Activated CD4-positive, alpha-beta memory T cell treated with anti-CD3 and anti-CD28 coated beads, Interleukin-2, amount 10 ng/mL, durations not matched to agents 7 days and 5 days (primary cell): ENCODE measurements at places on chromosomes 2 and 18. TPM values are rescaled to one million over a fixed set of nuclear protein-coding genes. Genes with fewer than 3 reads are reported as not detected.
A peak's percentile ranks its signal among the peaks of the same experiment; 100 is the strongest.

- no peak overlapping the region for H3K4me3 ChIP-seq
- no peak for DNase-seq
- H3K27me3 ChIP-seq, result no peaks in the 10 kb centered on the region
- no peak overlapping the region for H3K27ac ChIP-seq
- H3K4me1 ChIP-seq, result no peaks in the 10 kb centered on the region
- H3K36me3 ChIP-seq, result no peaks in the 10 kb centered on the region
Measured at GRCh38 chr2:119485336-119486110, 38.8 kb downstream of the SCTR start.

RABL2A gene
- total RNA-seq, result 14.1 TPM

DNA sequence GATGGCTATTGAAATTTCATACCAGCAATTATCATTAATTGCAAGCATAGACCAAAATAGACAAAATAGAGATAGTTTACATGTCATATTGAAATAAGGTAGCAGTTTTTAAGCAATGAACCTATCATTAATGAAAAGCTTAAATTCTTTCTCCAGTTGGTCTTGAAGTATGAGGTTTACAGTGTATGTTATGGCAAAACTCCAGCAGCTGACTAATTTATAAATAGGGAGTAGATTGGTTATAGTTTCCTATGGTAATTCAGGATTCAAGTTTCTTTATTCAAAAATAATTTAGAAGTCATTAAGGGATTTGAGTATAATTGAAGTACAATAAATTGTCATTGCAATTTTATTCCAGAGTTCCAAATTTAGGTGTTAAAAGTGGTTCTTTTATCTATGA, 69.6 kb upstream of the COL5A2 start:
- no peaks in the 10 kb centered on the region for H3K36me3 ChIP-seq
- H3K27ac ChIP-seq, result no peak overlapping the region
- H3K4me1 ChIP-seq, result no peaks in the 10 kb centered on the region
- no peak overlapping the region for H3K4me3 ChIP-seq

NR4A2 gene
- 3.4 TPM for total RNA-seq

GRCh38 chr2:230455005-230455684, 39.1 kb downstream of the SP100 start:
- H3K27me3 ChIP-seq, result no peaks in the 10 kb centered on the region
- DNase-seq, result no peak
- peaks cover 98% of the 10 kb centered on the region for H3K36me3 ChIP-seq
- H3K27ac ChIP-seq, result no peak overlapping the region
- H3K4me1 ChIP-seq, result peaks cover 78% of the 10 kb centered on the region

- H3K4me1 ChIP-seq, result peaks cover 19% of the 10 kb centered on the region
- H3K36me3 ChIP-seq, result no peaks in the 10 kb centered on the region
- H3K4me3 ChIP-seq, result no peak overlapping the region
- DNase-seq, result no peak
Measured at GRCh38 chr2:232296776-232297525, 81.6 kb upstream of the ALPP start.

GRCh38 chr2:14557916-14558315, 74.6 kb upstream of the LRATD1 start:
- no peak overlapping the region for H3K27ac ChIP-seq
- DNase-seq, result no peak
- H3K36me3 ChIP-seq, result no peaks in the 10 kb centered on the region
- no peak overlapping the region for H3K4me3 ChIP-seq

DNA sequence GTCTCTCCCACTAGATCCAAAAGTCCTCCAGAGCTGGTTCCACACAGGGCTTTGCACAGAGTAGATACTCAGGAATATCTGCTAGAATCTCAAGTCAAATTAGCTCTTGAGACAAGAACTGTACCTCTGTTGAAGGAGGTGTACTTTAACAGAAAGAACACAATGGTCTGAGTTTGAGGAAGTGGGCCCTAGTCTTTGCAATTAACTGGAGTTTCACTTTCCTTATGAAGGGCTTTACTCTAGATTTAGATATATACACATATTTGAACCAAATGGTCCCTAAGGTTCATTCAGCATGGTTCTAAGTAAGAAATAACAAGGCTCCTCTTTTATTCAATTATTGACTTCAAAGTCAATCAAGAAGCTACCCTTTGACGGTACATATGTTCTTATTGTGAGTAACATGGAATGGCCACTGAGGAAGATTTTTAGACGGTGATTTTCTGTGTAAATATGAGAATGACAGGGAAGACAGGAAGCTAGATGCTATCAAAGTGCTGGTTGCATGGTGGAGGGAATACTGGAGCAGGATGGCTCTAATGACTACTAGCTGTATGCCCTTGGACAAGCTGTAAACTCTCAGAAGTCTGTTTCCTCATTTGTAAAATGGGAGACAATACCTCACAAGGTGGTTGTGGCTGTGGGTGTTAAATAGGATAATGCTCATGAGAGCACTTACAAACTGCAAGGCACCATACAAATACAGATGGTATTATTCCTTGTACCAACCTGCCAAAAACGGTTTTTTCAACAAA, 73.5 kb upstream of the SERTAD2 start:
- peaks cover 2% of the 10 kb centered on the region for H3K36me3 ChIP-seq
- H3K27me3 ChIP-seq, result no peaks in the 10 kb centered on the region
- H3K4me1 ChIP-seq, result peaks cover 50% of the 10 kb centered on the region
- no peak for DNase-seq

DNA sequence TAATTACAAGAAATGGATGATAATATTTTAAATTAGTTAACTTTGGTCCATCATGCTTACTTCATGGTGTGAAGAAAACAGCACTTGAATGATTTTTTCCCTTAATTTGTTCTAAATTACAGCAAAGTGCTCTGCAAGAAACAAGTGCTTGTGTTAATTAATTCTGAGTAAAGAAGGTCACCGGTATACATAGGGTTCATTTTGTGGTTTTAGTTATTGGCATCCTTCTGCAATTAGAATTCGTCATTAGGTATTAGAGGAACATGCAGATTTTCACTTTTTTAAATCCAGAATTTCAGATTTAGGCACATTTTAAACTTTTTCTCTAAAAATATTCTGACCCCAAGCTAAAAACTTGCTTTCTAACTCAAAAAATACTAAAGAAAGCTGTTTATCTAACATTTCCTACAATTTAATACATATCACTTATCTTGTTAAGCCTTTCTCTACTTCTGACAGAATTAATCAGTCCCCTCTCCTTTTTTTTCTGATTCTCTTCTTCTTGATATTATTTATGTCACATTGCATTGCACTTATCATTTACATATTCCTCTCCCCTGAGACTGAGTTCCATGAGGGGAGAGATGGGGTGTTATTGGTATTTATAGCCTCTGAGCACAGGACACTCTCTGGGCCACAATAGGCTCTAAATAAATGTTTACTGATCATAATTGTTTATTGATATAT, 129.2 kb downstream of the PLA2R1 start:
- H3K36me3 ChIP-seq, result no peaks in the 10 kb centered on the region
- peaks cover 5% of the 10 kb centered on the region for H3K27me3 ChIP-seq
- no peak for DNase-seq
- H3K27ac ChIP-seq, result no peak overlapping the region
- H3K4me3 ChIP-seq, result no peak overlapping the region

DNA sequence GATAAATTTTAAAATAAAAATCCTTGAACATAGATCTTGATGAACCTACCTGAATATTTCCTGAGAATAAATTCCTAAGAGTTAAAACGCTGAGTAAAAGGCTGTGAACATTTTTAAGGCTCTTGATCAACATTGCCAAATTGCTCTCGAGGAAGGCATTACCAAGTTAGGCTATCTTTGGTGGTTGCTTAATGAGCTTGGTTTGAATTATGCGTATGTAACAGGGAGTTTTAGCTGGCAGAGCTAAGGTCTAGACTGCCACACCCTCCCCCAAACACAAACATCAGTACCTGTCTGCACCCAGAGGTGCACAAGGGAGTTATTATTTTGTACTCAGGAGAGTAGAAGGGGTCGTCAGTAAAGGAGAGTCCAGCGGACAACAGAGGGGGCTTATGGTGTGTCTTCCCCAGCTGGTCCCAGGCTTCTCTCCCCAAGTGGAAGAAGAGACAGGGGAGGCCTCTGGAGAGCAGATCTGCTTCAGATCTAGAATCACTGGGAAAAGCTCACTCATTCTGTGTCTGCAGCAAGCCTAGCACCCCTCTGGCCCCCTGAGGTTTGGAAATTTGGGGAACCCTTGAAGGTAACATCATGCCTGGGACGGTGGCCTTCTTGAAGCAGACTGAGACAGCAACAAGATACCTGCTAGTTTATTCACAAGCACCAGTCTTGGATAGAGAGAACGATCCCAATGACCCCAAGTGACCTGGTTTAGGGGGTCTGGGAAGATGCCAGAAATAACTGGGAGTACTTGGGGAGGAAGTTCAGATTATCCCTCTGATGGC, 197.2 kb upstream of the ID2 start:
- peaks cover 31% of the 10 kb centered on the region for H3K36me3 ChIP-seq
- peak overlapping the region; percentile 61 for H3K27ac ChIP-seq
- H3K27me3 ChIP-seq, result no peaks in the 10 kb centered on the region
- peak overlapping the region; percentile 81 for H3K4me3 ChIP-seq
- H3K4me1 ChIP-seq, result peaks cover 93% of the 10 kb centered on the region
- DNase-seq, result no peak

ARL5A gene
- 50.6 TPM for total RNA-seq

GPC1 gene
- 7.9 TPM for total RNA-seq

DNA sequence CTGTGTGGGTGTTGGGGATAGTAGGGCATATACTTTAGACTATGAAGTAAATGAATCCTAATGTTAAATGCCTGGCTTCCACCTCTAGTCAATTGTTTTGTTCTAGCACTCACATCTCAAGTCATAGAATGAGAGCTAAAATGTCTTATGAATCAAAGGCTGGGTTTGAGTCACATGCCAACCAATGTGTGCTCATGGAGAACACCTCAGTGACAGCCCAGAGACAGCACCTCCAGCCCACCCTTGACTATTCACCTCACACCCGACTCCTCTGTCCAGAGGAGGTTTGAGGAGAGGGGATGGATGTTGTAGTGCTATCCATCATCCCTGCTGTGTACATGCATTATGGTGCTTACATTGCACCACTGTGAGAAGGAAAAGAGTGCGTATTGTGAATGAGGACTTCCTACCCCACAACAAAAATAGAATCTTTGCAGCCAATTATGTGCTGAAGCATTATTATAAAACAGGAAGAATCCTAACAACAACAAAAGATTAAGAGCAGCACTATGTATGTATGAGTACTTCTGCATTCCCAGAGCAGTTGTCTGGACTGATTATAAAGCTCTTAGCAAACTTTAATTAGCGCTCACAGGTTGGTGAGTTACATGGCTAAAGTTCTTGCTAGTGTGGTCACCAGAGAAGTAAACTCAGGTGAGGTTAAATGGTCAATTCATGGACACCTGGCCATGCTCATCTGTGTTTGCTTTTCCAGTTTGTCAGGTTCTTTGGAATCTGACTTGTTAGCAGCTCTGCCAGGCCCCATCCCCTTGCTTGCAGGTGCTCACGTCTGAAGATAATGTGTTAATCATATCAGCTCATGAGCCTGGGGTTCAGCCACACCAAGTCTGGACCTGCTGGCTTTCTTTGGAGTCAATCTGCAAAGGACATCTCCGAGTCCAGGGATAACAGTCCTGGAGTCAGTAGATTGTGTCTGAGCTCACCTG, 55.3 kb upstream of the NABP1 start:
- peaks cover 22% of the 10 kb centered on the region for H3K36me3 ChIP-seq
- no peak overlapping the region for H3K27ac ChIP-seq
- H3K27me3 ChIP-seq, result peaks cover 5% of the 10 kb centered on the region
- no peak overlapping the region for H3K4me3 ChIP-seq
- peaks cover 51% of the 10 kb centered on the region for H3K4me1 ChIP-seq

MC4R gene
- total RNA-seq, result not detected

DNA sequence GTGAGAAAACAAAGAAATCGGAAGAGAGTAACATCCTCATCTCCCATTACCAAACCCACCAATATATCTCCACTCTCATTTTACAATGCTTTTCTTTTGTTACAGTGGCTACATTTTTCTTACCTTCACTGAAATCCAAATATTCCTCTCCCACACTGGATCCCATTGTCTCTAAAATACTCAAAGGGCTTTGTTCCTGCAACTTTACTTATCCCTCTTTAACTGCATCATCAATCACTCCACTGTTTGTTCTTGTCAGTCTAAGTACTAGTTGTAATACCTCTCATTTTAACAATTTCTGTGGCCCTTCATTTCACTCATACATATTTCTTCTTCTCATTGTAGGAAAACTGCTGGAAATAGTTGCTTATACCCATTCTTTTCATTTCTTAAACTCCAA, 464.2 kb upstream of the PIK3C3 start:
- H3K27me3 ChIP-seq, result no peaks in the 10 kb centered on the region
- H3K27ac ChIP-seq, result no peak overlapping the region
- no peak for DNase-seq
- no peaks in the 10 kb centered on the region for H3K4me1 ChIP-seq
- no peaks in the 10 kb centered on the region for H3K36me3 ChIP-seq

- no peaks in the 10 kb centered on the region for H3K27me3 ChIP-seq
- H3K4me1 ChIP-seq, result no peaks in the 10 kb centered on the region
- no peak overlapping the region for H3K27ac ChIP-seq
- DNase-seq, result no peak
- no peak overlapping the region for H3K4me3 ChIP-seq
- H3K36me3 ChIP-seq, result no peaks in the 10 kb centered on the region
Measured at GRCh38 chr2:107025869-107026380, 140.0 kb upstream of the ST6GAL2 start.

DNA sequence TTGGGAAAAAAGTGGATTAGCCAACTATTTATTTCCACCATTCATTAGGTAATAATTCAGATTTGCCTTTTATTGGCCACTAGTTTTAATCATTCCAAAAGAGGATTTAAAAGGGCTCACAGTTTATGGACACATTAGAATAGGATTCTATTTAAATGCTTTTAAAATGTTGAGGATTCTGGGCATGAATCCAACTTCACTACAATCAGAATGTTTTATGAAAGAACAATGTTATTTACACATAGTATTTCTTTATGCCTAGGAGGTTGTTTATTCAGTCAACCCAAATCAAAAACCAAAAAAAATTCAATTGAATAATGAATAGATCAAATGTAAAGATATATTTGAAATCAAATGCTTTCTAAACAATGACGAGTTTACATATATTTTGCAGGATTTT, 232.2 kb downstream of the GULP1 start:
- no peak overlapping the region for H3K4me3 ChIP-seq
- H3K4me1 ChIP-seq, result no peaks in the 10 kb centered on the region
- no peaks in the 10 kb centered on the region for H3K27me3 ChIP-seq
- H3K36me3 ChIP-seq, result no peaks in the 10 kb centered on the region

DNA sequence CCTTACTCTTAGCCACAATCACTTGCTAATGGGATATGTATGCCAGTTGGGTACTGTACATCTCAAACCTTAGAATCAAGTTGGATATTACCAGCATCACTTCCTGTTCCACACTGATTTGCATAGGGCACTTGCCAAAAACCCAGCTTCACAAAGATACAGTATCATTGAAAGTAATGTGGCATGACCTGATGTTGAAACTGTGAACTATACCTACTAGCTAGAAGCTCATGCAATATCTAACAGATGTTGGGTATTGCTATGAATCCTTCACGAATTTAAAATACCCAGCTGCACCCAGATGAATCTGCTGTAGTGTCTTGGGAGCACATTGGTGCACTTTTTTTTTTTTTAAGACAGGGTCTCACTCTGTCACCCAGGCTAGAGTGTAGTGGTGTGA, 6.5 kb upstream of the STAMBP start:
- H3K4me3 ChIP-seq, result no peak overlapping the region
- H3K36me3 ChIP-seq, result no peaks in the 10 kb centered on the region
- peaks cover 2% of the 10 kb centered on the region for H3K27me3 ChIP-seq
- DNase-seq, result no peak
- H3K4me1 ChIP-seq, result peaks cover 8% of the 10 kb centered on the region
